ENCODE measurements at places on chromosomes 12 and 14. TPM values are rescaled to one million over a fixed set of nuclear protein-coding genes. Genes with fewer than 3 reads are reported as not detected.

The AQP2 gene
- not detected for total RNA-seq

The STAC3 gene
- total RNA-seq: 0.32 TPM

The CNTN1 gene
- 0.30 TPM for total RNA-seq

The NANOG gene
- not detected for total RNA-seq

The SRGAP1 gene
- total RNA-seq: 4.0 TPM

The P3H3 gene
- 81.9 TPM for total RNA-seq

The POTEM gene
- not detected for total RNA-seq

The ASCL1 gene
- not detected for total RNA-seq
